Activated naive CD8-positive, alpha-beta T cell treated with anti-CD3 and anti-CD28 coated beads for 36 hours (primary cell): ENCODE measurements at places on chromosomes 5 and 9. TPM values are rescaled to one million over a fixed set of nuclear protein-coding genes. Genes with fewer than 3 reads are reported as not detected.

- H3K27me3 ChIP-seq: no peaks in the 10 kb centered on the region
- H3K27ac ChIP-seq: no peak overlapping the region
- no peak overlapping the region for H3K4me3 ChIP-seq
- no peaks in the 10 kb centered on the region for H3K4me1 ChIP-seq
- no peaks in the 10 kb centered on the region for H3K36me3 ChIP-seq
These were observed 182.9 kb downstream of the SAXO1 start for GRCh38 chr9:18849890-18850677.

GRCh38 chr9:88280816-88281382 lies 107.3 kb upstream of the SPIN1 start:
- H3K4me1 ChIP-seq: peaks cover 12% of the 10 kb centered on the region
- peaks cover 12% of the 10 kb centered on the region for H3K36me3 ChIP-seq
- peaks cover 4% of the 10 kb centered on the region for H3K27me3 ChIP-seq
- peak; percentile 22 for DNase-seq
- H3K4me3 ChIP-seq: no peak overlapping the region
- H3K27ac ChIP-seq: no peak overlapping the region

DNA sequence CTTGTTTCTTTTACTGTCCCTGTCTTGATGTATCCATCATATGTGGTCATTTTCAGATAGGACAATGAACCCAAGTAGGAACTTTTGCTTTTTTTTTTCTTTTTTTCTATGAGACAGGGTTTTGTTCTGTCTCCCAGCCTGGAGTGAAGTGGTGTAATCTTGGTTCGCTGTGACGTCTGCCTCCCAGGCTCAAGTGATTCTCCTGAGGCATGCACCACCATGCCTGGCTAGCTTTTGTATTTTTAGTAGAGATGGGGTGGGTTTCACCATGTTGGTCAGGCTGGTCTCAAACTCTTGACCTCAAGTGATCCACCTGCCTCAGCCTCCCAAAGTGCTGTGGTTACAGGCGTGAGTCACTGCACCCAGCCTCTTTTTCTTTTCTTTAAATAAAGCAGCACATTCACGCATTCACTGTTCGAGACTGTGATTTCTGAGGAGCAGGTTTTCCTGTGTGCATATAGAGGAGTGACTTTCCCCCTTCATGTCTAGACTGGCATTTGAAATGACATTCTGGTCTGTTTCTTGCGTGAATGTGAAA lies 448.5 kb downstream of the KDM4C start:
- no peak for DNase-seq
- no peaks in the 10 kb centered on the region for H3K27me3 ChIP-seq
- peaks cover 1% of the 10 kb centered on the region for H3K36me3 ChIP-seq
- no peaks in the 10 kb centered on the region for H3K4me1 ChIP-seq
- H3K4me3 ChIP-seq: no peak overlapping the region

- DNase-seq: no peak
- peaks cover 2% of the 10 kb centered on the region for H3K36me3 ChIP-seq
- no peaks in the 10 kb centered on the region for H3K27me3 ChIP-seq
These were observed 102.1 kb downstream of the COL23A1 start for GRCh38 chr5:178487911-178488600.

DNA sequence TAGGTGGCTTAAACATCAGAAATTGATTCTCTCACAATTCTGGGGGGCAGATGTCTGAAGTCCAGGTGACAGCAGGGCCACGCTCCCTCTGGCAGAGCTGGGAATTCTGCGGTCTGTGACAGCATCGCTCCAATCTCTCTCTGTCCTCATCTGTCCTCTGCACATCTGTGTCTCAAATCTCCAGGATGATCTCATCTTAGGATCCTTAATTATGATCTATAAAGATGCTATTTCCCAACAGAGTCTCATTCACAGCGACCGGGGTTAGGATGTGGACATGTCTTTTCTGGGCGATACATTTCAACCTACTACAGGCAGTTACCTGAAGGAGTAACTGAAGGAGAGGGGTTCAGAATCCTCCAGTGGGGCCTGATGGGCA lies 31.4 kb downstream of the ANKRD33B start:
- H3K4me3 ChIP-seq: no peak overlapping the region
- peaks cover 43% of the 10 kb centered on the region for H3K4me1 ChIP-seq
- DNase-seq: no peak
- H3K27me3 ChIP-seq: peaks cover 15% of the 10 kb centered on the region

GRCh38 chr9:108477529-108478006 lies 378.2 kb downstream of the ACTL7B start:
- H3K36me3 ChIP-seq: no peaks in the 10 kb centered on the region
- H3K4me3 ChIP-seq: no peak overlapping the region
- H3K4me1 ChIP-seq: no peaks in the 10 kb centered on the region
- H3K27ac ChIP-seq: no peak overlapping the region
- no peaks in the 10 kb centered on the region for H3K27me3 ChIP-seq

- H3K27ac ChIP-seq: no peak overlapping the region
- no peaks in the 10 kb centered on the region for H3K36me3 ChIP-seq
- DNase-seq: no peak
- no peaks in the 10 kb centered on the region for H3K4me1 ChIP-seq
These were observed 113.0 kb downstream of the FRMD3 start for GRCh38 chr9:83425240-83425639.

- peaks cover 5% of the 10 kb centered on the region for H3K4me1 ChIP-seq
- DNase-seq: no peak
- no peak overlapping the region for H3K4me3 ChIP-seq
- H3K27me3 ChIP-seq: no peaks in the 10 kb centered on the region
These were observed 59.8 kb upstream of the TBC1D9B start for GRCh38 chr5:179967489-179967888.

DNA sequence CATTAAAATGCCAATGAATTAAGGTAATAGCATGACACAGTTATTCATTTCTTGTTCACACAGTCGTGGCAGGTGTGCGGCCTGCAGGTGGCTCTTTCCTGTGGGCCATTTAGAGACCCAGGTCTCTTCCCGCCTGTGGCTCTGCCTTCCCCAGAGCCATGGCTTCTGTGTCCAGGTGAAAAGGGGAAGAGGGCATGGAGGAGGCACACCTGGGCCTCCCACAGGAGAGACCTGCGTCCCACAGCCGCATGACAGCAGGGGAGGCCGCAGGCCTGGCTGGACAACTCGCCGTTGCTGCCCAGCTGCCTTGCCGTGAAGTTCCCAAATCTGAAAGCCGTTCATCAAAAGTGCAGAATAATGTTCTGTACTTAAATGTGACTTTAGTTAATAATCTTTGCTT lies 14.4 kb upstream of the PLEKHG4B start:
- no peak overlapping the region for H3K4me3 ChIP-seq
- no peak overlapping the region for H3K27ac ChIP-seq
- no peak for DNase-seq
- peaks cover 7% of the 10 kb centered on the region for H3K27me3 ChIP-seq
- no peaks in the 10 kb centered on the region for H3K36me3 ChIP-seq

DNA sequence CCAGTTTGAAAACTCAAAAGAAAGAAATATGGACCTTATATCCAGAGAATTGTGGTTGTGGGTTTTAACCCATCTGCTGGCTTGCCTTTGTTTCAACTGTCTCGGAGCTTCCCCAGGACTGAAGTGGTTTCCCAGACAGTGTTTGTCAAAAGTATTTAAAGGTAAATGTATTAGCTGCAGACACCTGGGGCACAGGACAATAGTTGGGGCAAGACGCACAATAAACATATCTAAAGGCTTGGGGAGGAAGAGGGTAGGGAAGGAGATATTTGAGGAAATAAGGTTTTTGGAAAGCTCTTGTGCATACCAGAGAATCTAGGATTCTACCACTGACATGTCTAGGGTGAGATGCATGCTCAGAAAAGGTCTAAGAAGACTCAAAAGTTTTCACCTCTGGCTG lies 99.0 kb downstream of the ADAMTS2 start:
- H3K36me3 ChIP-seq: no peaks in the 10 kb centered on the region
- no peaks in the 10 kb centered on the region for H3K4me1 ChIP-seq
- no peak overlapping the region for H3K27ac ChIP-seq
- no peak for DNase-seq
- H3K4me3 ChIP-seq: no peak overlapping the region

DNA sequence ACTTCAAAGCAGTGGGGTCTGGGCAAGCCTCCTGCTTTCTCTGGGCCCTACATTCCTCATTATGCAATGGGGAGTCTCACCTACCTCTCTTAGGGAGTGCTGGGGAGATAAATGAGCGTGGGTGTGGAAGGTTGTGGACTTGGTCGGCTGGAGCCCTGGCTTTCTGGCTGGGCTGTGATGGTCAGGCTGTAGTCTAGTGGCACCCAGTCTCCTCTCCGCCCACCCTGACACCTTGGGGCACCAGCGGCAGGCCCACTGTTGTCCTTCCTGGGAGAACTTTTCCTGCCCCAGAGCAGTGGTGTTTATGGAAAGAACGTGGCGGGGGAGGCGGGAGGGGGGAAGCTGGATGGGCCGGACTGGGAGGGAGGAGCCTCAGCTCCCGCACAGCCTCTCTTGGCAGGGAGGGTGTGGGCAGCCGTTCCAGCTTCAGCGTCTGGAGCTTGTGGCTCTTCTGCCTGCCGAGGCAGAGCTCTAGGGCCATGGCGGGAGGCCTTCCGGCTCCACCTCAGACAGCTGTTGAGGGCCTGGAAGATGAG lies 4.1 kb downstream of the PTGS1 start:
- H3K4me1 ChIP-seq: peaks cover 4% of the 10 kb centered on the region
- H3K4me3 ChIP-seq: no peak overlapping the region
- no peak overlapping the region for H3K27ac ChIP-seq
- no peak for DNase-seq
- H3K36me3 ChIP-seq: no peaks in the 10 kb centered on the region
- H3K27me3 ChIP-seq: peaks cover 33% of the 10 kb centered on the region

DNA sequence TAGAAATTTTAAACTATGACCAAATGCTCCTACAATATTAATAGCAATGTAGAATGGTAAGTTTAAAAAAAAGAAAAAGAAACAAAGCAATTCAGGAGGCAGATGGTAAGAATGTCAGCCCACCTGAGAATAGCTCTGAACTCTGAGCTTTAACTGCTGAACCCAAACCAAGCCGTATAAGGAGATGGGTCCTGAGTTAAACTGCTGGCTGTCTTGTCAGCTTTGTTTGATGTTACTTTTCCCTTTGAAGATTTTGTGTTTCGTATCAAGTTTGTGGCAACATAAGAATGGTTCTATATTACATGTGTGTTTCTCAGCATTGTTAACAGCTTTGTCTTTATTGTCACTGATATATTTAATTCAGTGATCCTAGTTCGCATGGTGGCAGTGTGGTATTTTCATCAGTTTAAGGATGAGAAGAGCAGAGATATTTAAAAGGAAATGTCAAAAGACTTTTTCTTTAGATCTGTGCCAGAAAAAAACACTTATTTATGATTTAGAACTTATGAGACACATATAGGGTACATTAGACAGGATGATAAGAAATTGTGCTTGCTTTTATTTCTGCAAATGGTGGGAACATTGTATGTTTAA lies 390.1 kb downstream of the CCDC171 start:
- DNase-seq: no peak
- no peaks in the 10 kb centered on the region for H3K4me1 ChIP-seq
- H3K4me3 ChIP-seq: no peak overlapping the region
- H3K27ac ChIP-seq: no peak overlapping the region
- no peaks in the 10 kb centered on the region for H3K27me3 ChIP-seq

GRCh38 chr5:105274079-105274478 lies 1711.5 kb upstream of the NUDT12 start:
- H3K27me3 ChIP-seq: no peaks in the 10 kb centered on the region
- no peak for DNase-seq
- no peak overlapping the region for H3K27ac ChIP-seq
- no peaks in the 10 kb centered on the region for H3K36me3 ChIP-seq
- H3K4me3 ChIP-seq: no peak overlapping the region
- H3K4me1 ChIP-seq: no peaks in the 10 kb centered on the region

DNA sequence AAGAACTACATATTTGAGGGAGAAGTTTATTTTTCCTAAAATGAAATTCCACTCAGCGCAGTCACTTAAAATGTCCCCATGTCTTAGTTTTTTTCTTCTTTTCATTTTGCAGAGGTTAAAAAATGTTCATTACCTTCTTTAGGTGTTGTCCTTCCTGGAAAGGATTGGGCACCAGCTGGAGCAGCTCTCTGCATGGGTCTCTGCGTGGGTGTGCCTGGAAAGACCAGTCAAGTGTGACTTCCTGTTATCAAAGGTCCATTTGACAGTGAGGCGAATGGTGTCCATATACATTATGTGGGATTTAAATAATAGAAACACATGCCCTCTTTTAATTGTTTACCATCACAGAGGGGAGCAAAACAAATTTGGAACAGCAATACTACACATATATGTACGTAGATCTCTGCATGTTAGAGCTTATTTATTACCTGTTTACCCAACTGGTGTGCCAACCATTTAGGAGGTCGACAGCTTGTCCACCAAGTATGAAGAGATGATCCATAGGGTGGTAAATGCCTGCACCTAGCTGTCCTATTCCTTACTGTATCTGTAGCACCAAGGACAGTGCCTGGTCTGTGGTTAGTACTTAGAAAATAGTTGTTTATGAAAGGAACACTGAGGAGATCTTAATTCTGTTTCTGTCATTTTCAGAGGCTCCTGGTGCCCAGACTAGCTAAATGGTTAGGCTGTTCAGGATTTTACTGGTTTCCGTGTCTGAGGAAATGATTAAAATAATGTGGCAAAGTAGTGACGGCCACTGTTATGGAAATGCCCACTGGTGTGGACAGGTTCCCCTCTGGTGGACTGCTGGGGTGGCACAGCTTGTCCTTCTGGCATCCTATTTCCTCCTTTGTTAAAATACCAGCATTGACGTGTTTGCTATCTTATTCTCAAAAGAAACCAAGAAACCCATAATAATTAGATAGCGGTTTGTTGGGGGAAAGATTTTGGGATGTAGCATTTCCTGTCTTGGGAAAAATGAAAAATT lies 200.4 kb downstream of the MAST4 start:
- DNase-seq: no peak
- H3K27ac ChIP-seq: no peak overlapping the region
- peaks cover 21% of the 10 kb centered on the region for H3K27me3 ChIP-seq
- H3K4me1 ChIP-seq: no peaks in the 10 kb centered on the region

- DNase-seq: no peak
- no peak overlapping the region for H3K4me3 ChIP-seq
- no peaks in the 10 kb centered on the region for H3K36me3 ChIP-seq
- H3K27ac ChIP-seq: no peak overlapping the region
These were observed 26.9 kb upstream of the OLFM1 start for GRCh38 chr9:135060461-135061116.

- H3K4me1 ChIP-seq: peaks cover 31% of the 10 kb centered on the region
- no peak for DNase-seq
- H3K27me3 ChIP-seq: peaks cover 7% of the 10 kb centered on the region
These were observed 12.7 kb downstream of the TSPAN17 start for GRCh38 chr5:176659860-176660461.

DNA sequence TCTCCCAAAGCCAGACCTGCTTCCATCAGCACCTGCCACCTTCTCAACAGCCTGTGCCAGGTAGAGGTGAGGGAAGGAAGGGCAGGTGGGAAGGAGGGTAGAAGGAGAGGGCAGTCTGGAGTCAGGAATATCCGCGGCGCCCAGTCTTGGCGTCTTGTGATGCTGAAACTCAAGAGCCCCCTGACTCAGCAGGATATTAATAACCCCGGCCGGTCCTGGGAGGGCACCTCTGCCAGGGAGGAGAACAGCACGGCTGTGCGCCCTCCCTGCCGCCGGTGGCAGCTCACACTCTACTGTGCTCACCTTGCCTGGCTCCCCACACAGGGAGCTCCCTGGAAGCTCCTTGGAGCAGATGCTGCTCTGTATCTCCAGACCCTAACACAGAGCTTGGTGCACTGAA lies 11.6 kb upstream of the NTNG2 start:
- peaks cover 64% of the 10 kb centered on the region for H3K27me3 ChIP-seq
- no peak for DNase-seq
- no peak overlapping the region for H3K4me3 ChIP-seq

Gene NMUR2
- total RNA-seq: not detected

Gene MLANA
- not detected for total RNA-seq

Gene RXFP3
- not detected for total RNA-seq

Gene PRRX2
- 0.66 TPM for total RNA-seq

Gene IFNK
- not detected for total RNA-seq

Gene RGS7BP
- total RNA-seq: not detected

Gene DPP7
- total RNA-seq: 267 TPM

Gene CCL27
- total RNA-seq: 0.82 TPM

Gene TMEM38B
- 16.8 TPM for total RNA-seq
